ENCODE measurements at places on chromosomes 11 and 22.

GRCh38 chr22:44404341-44405020 lies 91.7 kb upstream of the SHISAL1 start:
- DNase-seq = peak; percentile 33

- peak; percentile 71 for DNase-seq
These were observed 579 bp upstream of the RASD2 start for GRCh38 chr22:35539910-35540594.

GRCh38 chr11:44673688-44674087 lies 53.1 kb upstream of the TSPAN18 start:
- no peak for DNase-seq

DNA sequence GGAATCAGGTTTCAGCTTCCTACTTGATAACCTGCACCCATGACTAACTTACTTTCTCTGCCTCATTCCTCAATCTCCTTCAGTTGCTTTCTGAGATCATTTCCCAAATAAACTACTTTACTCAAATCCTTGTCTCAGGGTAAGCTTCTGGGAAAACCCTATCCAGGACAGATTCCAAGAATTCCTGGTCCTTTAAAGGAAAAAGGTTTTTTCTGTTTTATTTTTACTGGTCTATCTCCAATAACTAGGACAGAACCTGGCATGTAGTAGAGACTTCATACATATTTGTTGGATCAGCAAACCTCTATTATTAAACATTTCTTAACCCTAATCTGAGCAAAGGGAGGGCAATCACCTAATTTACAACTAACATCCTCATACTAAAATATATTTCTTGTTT lies 910.5 kb upstream of the CHORDC1 start:
- DNase-seq = no peak

DNA sequence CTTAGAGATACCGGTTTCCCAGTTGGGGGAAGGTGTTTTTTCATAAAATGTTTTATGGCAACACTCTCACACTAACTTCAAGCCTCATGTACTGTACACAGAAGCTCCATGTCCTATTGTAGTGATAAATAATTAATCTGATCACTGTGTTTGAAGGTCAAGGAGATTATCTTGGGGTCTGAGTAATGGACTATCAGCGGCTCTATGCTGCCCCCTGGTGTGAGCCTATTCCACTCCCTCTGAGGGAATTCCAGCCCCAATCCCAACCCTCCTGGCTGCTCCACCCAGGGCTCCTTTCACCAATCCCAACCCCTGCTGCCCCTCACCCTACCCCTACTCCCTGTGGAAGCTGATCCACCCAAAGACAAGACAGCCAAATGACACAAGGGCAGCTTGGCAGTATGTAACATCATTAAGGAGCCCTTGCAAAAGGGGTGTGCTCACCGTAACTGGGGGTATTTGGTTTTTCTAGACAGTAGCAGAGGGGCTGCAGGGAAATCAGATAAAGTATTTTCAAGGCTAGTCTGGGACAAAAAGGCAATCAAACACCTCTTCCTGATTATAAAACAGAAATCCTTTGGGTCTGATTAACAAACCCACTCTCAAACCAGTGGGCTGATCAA lies 22.3 kb downstream of the HPS4 start:
- peak; percentile 71 for DNase-seq

- DNase-seq = no peak
These were observed 14.0 kb downstream of the GRIK4 start for GRCh38 chr11:120525261-120526171.

- no peak for DNase-seq
These were observed 104.2 kb downstream of the MYO18B start for GRCh38 chr22:25845985-25846745.

GRCh38 chr11:109984634-109985289 lies 108.4 kb upstream of the ZC3H12C start:
- no peak for DNase-seq

DNA sequence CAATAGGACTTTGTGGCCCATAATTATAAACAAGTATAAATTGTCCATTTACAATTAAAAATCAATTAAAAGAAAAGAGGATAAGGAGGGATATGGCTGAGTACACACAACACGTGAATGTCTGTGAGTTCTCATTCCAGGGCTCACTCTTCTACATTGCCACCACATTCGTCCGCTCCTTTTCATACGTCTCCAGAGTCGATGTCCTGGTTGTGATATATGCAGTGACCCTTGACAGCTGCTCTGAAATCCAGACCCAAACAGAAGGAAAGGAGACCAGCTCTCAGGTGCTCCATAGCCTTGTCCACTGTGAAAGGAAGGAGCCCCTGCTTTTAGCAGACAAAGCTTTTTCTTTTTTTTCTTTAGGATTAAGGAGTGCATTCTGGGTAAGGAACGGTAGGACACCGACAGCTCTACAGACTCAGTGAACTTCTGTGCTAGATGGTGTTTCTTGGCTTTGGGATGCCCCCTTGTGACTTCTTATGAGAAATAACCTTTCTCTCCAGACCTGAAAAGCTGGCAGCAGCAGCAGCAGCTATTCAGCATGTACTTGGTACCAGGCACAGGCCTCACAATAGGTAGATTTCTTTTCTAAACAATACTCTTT lies 19.7 kb upstream of the DNAJB13 start:
- DNase-seq = peak; percentile 51

DNA sequence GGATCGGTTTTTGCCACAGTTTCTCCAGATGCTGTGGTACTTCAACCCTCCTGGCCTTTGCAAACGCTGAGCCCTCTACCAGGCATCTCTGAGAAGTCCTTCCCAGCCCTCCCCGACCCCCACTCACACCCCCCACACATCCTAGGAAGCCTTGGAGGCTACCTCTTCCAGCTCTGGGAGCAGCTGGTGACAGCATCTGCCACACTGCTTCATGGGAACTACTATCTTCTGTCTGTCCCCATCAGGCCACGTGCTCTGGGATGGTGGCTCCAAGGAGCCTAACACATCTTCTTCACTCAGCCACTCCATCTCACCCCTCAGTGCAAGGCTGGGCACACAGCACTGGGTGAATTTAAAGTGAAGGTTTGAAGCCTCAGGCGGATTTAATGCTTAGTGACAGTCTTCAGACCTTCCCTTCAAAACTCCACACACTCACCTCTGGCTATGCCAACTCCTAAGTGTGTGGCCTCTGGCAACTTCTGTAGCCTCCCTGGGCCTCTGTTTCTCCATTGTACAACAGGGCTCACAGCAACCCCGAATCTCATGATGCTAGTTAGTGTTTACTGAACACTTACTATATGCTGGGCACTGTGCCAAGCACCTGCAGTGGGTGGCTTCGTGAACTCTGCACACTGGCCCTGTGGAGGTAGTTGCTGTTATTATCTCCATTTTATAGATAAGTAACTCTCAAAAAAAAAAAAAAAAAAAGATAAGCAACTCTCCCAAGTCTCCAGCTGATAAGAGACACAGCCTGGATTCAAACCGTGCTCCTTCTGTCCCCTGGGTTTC lies 7.3 kb upstream of the TP53I11 start:
- DNase-seq = no peak

DNA sequence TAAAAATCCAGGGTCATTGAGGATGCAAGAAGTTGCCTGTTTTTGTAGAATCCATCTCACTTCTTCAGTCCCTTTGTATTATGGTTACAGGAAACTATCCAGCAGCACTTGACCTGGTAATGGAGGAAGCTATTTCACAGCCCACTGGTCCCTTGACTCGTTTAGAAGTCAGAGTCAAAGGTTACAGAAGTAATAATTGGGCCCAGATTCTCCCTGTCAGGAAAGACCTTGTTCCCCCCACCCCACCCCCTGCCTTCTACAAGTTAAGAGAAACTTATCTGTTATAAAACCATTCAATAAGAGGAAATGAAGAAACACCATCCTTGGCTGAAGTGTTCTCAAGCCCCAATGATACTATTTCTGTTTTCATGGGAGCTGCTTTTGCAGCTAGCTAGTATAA lies 65.8 kb downstream of the CSTPP1 start:
- peak; percentile 29 for DNase-seq

GRCh38 chr11:119787074-119787461 lies 58.1 kb upstream of the NECTIN1 start:
- DNase-seq = no peak

- no peak for DNase-seq
These were observed 347.9 kb downstream of the TTC28 start for GRCh38 chr22:28331695-28332094.

DNA sequence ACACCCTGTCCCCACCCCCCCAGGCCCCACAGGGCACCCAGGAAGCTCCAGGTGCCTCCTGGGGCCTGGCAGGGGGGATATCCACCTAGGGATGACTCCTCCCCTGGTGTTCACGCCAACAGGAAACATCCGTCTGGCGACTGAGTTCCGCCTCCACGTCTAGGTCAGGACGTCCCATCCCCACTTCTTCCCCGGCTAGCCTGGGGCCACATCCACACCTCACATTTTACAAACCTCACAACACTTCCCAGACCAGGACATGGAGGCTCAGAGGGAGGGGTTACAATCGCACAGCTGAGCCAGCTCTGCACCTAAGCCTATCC lies 21.0 kb downstream of the MAFF start:
- DNase-seq = no peak

DNA sequence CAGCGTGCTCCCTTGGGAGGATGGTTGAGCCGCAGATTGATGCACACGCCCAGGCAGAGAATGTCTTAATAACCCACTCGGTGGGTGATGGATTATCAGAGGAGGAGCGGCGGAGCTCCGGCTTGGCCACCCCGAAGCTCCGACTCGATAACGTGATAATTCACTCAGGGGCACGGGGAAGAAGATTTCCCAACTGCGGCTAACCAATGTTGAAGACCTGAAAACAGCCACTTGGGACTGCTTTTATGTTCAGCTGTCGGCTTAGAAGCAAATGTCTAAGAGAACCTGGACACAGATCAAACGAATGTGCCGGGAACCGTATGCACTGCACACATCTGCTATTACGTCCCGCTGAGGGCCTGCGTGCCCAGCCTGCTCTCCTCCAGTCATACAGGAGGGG lies 206.8 kb upstream of the CADM1 start:
- DNase-seq = no peak

GRCh38 chr22:40258501-40258915 lies 80.8 kb downstream of the TNRC6B start:
- DNase-seq = no peak

DNA sequence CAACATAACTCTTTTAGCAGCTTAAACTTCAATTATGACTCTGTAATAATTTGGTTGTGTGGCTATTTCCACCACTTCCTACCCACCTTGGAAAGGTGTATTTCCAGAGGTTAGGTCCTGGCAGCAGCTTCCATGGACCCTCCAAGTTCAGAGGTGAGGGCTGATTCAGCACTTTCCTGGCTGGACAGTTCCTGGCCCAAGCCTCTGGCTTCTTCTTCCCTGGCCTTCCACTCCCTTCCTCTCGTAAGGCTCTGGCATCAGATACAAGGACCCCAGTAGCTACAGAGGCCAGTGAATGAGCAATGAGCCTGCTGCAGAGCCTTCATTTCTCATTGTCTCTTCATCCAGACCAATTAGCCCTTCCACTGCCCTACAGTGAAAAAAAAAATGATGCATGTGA lies 98.1 kb upstream of the KIRREL3 start:
- peak; percentile 63 for DNase-seq

DNA sequence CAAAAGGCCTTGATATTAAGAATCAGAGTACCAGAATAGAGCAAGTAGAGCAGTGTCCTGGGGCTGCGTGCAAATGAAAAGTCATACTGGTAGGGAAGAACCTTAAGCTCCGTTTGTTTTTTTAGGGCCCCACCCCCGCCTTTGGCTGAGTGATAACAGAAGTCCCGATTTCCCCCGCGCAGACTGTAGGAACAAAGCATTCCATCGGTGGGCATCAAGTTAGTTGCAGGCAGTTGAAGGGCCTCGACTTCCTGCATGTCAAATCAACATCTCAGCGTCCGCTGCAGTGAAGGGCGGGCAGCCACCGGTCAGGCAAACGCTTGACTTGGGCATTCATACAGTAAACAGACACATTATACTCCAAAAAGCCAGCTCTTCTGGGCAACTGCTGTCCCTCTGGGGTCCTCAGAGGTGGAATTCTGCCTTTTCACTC lies 11.7 kb downstream of the LRP4 start:
- DNase-seq = no peak

DNA sequence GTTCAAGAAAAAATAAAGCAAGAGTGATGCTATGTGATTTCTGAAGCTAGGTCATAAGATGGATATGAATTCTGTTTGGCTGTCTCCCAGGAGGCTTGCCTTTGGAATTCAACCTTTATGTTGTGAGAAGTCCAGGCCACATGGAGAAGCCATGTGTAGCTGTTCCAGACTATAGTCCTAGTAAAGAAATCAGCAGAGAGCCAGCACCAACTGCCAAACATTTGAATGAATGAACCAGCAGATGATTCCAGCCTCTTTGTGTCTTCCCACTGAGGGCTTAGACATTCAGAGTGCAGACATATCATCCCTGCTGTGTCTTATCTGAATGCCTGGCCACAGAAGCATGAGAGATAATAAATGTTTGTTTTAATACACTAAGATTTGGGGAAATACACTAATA lies 1150.6 kb downstream of the DLG2 start:
- DNase-seq = no peak

DNA sequence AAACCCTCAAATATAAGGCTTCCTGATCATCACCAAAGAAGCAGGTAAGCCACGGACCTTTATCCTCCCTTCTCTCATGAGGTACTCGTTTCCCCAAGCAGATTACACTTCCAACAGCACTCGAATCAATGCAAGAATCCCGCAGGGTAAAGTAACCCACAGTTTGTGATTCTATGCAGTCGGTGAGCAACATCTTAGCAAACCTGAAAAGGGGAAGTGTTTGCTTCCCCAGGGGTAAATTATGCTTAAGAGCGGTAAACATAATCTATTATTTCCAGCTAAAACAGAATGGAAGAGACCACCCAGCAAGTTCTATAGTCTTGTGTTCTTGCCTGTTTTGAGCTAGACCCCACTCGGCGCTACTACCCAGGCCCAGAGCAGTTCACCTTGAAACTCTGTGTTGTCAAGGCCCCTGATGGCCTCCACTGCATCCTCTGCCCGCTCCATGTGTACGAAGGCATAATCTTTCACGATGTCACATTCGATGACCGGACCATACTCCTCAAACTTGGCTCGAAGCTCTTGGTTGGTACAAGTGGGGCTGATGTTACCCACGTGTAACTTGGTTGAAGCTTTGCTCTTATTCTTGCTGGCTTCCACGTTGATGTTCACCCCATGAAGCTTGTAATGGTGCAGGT lies 1.3 kb downstream of the RBM4B start:
- no peak for DNase-seq

DNA sequence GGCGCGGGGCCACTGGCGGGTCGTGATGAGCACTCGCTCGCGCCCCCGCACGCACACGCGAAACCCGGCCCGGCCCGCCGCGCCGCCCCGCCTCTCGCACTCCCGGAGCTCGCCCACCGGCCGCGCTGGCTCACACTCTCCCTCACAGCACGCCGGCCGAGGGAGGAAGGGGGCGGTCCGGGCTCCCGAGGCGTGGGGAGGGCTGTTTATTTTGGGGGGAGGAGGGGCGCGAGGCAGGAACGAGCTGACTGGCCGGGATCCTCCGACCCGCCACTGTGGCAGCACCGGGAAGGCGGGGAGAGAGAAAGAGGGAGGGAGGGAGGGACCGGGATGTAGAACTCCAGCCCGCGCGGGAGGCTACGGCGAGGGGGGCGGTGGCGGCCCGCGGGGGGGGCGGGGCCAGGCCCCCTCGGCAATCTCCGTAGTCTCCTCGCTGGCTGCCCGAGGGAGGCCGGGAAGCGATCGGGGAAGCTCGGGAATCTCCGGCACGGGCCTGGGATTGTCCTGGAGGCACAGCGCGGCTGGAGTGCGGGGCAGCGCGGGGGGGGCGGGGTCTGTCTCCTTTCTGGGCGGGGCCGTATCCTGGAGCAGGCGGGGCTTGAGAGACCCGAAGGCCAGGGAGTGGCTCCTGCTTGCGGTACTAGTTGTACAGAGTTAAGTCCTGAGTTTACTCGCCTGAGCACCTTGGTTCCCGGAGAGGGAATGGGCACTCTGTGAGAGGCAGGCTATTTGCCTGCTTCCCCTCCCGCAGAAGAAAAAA lies at the start of gene RBFOX2:
Gene RBFOX2 (minus strand): TSS at position 179 of the 760 bp plus-strand sequence. CDS start 399 bp downstream, outside the sequence.
- peak; percentile 98 for DNase-seq

All from kidney (tissue), 22 donors.